ENCODE measurements at places on chromosomes 6 and 20.

GRCh38 chr6:136757150-136757549, 35.1 kb downstream of the MAP3K5 start:
- no peak for DNase-seq

GRCh38 chr20:60527656-60528055, 569.4 kb downstream of the CDH26 start:
- DNase-seq: no peak

- DNase-seq: no peak
These were observed 12.8 kb downstream of the KCTD20 start for GRCh38 chr6:36455486-36456027.

GRCh38 chr20:21102603-21103311, 3.4 kb downstream of the LINC00237 start:
- no peak for DNase-seq

DNA sequence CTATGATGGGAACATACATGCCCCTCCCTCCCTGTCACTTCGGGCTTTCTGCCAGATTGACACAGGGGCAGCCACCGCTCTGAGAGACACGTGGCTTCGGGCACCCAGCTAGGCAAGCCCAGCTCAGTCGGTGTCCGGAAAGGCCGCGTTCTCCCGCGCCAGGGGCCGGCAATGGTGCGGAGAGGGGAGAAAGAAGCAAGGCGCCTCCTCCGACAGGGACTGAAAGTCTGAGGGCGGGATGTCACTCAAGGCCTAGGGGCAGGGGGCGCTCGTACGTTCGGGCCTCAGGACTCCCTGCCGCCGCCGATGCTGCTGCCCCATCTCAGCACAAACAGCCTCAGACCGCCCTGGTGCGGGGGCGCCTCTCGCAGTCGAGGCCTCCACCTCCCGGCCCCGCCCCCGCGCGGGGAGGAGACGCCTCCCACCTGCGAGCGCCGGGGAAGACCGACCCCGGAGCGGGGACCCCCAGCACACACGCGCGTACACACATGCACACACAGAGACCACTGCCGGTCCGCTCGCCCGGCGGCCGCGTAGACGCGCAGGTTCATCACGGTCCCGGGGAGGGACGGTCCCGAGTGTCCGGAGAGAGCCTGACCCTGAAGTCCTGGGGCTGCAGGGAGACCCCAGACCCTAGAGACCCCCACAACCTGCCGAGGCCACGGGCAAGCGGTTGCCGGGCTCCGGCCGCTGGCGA, 1.9 kb downstream of the GRM4 start:
- DNase-seq: peak; percentile 86

- DNase-seq: no peak
These were observed 502.9 kb upstream of the NOX3 start for GRCh38 chr6:155958550-155958949.

- DNase-seq: no peak
These were observed 254.8 kb downstream of the FOXC1 start for GRCh38 chr6:1864496-1864895.

DNA sequence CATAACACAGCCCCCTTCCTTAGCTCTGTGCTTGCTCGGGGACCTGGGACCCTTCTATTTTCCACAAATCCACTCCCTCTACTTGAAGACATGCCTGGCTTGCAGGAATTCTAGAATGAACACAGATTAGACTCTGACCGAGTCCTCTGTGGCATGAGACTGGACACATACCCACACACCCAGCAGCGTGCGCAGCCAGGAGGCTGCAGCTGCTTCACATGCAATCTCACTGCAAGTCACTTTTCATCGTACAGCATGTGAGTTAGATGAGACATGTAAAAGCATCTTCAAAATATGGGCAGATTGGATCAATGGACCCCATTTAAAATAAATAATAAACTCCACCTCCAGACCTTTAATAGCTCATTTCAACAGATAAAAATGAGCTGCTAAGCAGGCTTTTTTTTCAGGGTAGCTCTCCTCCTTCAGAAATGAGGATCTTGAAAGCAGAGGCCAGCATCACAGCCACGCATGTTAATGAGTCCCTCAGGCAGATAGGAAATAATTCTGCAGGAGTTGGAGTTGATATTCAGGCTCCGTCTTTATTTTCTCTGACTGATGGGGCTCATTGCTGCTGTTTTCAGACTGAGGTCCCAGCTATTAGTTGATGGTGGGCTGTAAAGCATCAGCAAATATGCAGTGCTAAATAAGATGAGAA, 215.1 kb upstream of the GGTLC1 start:
- no peak for DNase-seq

DNA sequence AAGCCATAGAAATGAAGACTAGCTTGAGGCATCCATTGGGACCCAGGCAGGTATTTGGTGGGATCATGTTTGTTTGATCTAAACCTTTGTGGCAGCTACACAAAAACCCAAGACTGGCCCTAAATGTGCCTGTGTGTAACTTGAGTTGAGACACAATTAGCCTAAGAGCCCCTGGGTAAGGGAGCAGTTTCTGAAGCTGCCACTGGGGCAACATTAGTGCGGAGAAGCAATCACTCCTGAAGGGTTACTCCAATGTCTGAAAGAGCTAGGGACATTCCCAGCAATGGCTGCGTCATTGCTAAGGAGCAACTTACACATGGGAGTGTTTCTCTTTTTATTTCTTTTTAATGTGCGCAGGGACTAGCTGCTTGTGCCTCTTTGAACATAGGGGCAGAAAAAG, 67.9 kb upstream of the EEF1E1 start:
- no peak for DNase-seq

DNA sequence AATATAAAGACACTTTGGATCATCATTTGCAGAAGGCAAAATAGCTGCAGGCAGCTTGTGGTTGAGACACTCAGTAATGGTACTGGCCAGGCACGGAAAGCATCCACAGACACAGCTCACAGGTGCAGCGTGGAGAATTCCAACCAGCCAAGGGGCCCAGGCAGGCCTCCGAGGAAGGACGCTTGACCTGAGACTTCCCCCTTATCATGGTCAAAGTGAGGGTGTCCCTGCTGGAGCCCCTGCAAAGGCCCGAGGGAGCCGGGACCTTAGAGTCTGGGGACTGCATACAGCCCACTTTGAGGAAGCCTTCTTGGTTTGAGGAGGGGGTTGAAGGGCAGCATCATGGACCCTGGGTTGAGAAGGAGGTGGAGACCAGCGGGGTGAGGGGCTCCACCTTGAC, 15.1 kb upstream of the MYT1 start:
- DNase-seq: no peak

DNA sequence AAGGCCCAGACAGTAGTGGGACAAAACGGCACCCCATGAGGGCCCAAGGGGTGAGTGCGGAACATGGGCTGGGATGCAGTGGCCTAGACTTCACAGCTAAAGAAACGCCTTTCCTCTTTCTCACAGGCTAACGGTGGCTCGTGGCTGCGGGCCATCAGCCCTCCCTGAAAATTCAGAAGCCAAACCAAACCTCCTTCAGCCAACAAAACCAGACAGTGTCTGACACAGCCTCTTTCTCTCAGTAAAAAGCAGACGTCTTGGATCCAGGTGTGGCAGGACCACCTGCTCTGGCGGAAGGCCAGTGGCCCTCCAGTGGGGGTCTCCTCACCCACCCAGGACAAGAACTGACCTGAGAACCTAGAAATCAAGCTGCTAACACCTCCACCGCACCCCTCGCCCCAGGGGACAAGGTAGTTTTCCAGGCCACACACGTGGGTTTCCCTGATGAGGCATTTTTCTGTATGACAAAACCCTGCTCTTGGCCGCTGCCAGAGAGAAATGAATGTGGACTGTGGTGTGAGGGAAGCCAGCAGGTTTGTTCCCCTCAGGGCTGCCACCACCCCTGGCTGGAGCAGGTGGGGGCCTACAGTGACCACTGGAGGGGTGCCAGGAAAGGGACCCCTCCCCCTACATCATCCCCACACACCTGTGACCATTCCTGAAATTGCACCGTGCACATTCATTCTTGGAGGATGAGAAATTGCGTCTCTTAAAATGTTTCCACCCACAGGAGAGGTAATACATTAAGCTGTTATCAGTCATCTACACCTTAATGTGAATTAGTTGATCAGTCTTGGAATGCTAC, 76.8 kb upstream of the PIM1 start:
- DNase-seq: no peak

GRCh38 chr6:169132352-169132940, 121.2 kb downstream of the THBS2 start:
- no peak for DNase-seq

GRCh38 chr6:16578695-16579285, 182.5 kb downstream of the ATXN1 start:
- DNase-seq: no peak

DNA sequence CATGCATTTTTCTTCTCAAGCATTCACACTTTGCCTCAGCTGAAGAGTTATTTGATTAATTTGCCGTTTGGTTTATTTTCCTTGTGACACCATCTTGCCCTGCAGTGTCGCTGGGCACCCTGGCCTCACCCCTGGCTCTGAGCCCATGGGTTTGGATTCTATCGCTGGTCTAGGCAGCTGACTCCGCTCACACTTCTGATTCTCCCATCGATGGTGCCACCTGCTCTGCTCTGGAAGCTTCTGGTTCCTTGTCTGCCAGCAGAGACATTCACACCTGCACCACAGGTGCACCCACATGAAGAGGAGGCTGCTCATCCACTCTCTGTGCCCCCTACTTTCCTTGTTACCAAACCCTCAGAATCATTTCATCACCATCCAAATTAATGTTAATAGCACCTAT, 291.6 kb upstream of the CDH4 start:
- DNase-seq: no peak

- DNase-seq: peak; percentile 28
These were observed 744 bp downstream of the RAB23 start for GRCh38 chr6:57221191-57221935.

DNA sequence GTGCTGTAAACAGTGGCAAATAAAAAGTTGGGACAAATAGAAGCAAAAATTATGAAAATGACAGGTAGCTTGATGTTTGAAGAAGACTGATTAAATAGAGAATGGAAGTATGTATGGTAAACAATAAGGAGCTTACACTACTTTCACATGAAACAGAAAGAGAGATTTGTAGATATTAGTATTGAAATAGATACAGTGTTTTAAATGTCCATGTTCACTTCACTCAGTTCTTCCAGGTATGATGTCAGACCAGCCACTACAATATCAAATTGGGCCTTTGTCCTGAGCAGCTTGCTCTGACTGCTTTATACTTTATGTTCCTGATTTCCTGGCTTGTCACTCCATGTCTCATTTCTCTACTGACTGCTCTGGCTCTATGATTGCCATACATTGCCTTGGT, 107.5 kb downstream of the CENPW start:
- no peak for DNase-seq

DNA sequence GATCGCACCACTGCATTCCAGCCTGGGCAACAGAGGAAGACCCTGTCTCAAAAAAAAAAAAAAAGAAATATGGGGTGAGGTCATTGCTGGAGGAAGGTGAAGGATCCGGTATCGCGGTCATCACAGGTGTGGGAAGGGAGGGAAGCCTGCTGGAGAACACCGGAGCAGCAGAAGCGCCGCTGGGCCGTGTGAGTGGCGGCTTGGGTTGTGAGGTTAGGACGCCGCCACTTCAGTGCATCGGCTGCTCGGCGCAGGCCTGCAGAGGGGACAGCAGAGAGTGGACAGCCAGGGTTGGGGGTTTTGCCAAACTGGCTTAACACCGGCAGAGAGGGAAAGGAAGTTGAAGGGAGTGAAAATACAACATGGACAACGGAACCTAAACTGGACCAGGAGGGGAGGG, 5.4 kb downstream of the TLDC2 start:
- no peak for DNase-seq

DNA sequence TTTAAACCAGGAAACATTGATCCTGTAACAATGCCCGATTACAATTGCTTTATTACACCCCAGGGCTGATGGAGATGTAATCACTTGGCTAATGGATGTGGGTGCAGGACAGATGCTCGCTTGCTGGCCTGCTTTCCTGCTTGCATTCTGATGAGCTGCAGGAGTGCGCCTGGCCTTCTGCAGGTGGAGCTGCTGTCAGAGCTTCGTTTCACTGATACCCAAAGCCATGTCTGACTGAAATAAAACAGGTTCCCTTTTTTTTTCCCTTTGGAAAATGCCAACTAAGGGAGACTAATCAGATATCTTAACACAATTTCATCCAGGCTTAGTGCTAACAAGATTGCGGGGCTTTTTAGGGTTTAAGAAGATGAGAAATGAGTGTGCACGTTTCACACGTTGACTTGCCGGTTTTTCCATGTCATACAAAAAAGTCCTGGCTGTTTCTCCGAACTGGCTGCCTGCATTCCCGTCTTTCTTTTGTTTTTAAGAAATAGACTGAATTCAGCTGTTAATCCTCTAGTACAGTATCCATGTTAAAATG, 60.7 kb downstream of the VAPB start:
- no peak for DNase-seq

DNA sequence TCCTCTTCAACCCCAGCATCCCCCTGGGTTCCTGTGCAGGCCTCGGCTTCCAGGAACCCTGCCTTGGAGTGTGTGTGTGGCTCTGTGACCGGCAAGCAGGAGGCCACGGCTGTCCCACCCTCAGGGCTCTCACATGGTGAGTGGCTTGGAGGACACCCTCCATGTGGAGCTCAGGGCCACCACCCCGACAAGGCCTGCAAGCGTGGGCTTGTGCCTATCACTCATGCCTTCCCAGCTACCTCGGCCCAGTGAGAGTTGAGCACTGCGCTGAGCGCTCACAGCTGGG, 76.7 kb downstream of the DACT2 start:
- DNase-seq: no peak

- no peak for DNase-seq
These were observed 160.5 kb downstream of the BACH2 start for GRCh38 chr6:90136176-90136575.

GRCh38 chr6:71126506-71126905, 162.1 kb upstream of the OGFRL1 start:
- DNase-seq: peak; percentile 76

GRCh38 chr20:43161716-43162115, 28.0 kb downstream of the PTPRT start:
- no peak for DNase-seq

DNA sequence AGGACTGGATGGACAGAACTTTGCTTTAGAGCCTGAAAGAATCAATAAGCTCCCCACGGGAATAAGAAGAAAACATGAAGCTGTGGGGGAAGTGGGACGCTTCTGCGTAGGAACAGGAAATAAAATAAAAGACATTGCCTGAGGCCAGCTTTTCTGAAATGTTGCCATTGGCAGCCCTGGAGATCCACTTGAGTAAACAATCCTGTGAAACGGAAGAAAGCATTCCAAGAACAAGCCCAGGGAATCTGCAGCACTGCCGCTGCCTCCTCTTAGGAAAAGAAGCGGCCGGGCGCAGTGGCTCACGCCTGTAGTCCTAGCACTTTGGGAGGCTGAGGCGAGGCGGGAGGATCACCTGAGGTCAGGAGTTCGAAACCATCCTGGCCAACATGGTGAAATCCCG, 182.3 kb upstream of the RALGAPA2 start:
- no peak for DNase-seq

- no peak for DNase-seq
These were observed 135.8 kb upstream of the CITED2 start for GRCh38 chr6:139510040-139510790.

- DNase-seq: no peak
These were observed 372.7 kb downstream of the CBLN4 start for GRCh38 chr20:55632592-55632991.

DNA sequence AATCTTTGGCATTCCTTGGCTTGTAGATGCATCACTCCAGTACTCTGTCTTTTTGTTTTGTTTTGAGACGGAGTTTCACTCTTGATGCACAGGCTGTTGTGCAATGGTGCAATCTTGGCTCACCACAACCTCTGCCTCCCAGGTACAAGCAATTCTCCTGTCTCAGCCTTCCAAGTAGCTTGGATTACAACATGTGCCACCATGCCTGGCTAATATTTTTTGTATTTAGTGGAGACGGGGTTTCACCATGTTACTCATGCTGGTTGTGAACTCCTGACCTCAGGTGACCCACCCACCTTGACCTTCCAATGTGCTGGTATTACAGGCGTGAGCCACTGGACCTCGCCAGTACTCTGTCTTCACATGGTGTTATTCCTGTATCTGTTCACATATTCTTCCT, 35.8 kb upstream of the LGSN start:
- no peak for DNase-seq
